ENCODE measurements at places on chromosomes 11 and 22.

DNA sequence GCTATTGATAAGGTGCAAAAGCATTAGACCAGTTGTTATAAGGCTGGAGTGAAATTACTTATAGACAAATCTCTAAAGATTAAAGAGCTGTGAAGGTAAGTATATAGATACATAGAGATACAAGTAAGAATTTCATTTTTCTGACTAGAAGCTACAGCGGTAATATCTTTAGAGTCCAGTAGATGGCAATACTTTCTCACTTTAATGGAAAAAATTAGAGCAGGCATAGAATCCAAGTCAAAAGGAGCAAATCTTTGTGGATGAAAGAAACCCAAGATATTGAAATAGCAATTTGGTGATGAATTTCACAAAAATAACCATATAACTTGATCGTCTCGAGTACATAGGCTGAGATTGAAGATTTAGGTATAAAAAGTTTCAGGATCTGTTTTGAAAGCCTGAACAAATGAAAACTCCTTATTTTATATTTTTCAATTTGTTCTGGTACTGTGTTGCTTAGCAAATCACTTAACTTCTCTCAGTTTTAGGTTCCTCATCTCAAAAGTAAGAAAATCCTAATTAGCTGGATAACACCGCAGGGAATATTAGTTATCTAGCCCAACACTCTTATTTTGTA, 81.9 kb downstream of the UVRAG start:
- DNase-seq = peak; percentile 68

- peak; percentile 23 for DNase-seq
Measured at GRCh38 chr11:34468209-34468841, 29.6 kb downstream of the CAT start.

- no peak for DNase-seq
Measured at GRCh38 chr11:110835106-110835505, 122.9 kb upstream of the ARHGAP20 start.

DNA sequence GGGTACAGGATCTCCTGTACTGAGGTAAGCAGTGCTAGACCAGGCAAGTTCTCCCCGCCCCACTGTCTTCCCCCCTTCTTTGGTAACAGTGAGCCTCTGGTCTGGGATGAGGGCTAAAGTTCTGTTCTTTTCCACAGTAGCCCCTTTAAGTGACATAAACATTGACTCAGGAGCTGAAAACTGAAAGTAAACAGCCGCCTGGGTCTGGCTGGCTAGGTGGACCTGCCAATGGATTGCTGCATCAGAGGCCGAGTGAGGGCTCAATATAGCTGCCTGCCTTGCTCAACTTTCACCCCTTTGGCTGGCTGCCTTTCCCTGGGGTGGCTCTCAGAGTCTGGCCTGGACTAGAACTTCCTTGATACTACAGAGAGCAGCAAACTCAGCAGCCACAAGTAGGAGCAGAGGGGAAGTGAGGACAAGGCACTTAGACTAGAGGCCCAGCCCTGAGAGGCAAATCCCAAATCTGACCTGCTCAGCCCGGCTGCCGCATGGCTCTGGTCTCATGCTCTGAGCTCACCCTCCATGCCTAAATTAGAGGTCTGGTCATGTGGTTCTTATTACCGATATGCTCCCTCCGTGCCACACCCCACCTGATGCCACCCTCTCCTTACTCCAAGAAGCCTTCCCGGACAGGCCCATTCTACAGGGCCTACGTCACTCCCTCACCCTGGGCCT, 9.6 kb upstream of the UCP3 start:
- peak; percentile 91 for DNase-seq

DNA sequence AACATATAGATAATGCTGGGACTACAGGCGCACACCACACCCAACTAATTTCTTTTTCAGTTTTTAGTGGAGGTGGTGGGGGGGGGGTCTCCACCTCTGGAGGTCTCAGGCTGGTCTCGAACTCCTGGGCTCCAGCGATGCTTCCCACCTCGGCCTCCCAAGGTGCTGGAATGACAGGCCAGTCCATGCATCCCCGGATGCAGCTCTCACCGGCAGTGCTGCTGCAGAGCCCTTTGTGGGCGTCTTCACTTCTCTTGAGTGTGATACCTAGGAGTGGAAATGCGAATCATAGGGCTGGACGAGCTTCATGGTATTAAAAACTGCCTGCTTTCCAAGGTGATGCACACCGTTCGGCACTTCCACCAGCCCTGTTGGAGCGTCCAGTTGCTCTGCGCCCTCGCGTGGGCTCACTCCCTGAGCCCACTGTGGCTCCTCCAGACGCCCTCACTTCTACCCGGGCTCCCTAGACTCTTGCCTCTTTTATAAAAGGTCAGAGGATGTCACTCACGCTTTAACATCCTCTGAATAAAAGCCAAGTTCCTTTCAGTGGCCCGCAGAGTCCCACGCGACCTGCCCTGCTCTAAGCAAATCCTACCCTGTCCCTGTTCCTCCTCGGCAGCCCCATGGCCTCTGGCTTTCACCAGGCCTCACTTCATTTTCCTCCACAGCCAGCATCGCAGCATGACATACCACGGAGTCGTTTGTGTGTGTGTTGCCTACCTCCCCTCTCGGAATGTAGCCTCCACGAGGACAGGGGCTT, 837 bp upstream of the BID start:
- no peak for DNase-seq

DNA sequence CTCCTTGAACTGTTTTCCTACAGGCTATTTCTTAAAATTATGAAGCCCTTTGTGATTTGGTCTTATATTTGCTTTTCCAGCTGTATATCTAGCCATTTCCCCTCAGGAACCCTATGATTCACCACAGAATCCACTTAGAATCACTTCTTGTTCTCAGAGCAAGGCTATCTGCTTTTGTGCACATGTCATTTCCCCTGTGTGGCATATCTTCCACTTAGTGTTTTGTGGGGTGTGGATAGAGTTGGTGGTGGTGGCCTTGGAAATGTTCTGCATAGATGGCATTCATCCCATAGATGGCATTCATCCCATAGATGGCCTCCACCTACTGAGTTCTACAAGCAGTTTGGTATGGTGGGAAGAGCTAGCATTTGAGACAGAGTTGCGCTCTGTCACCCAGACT, 44.7 kb downstream of the SWAP70 start:
- peak; percentile 46 for DNase-seq

DNA sequence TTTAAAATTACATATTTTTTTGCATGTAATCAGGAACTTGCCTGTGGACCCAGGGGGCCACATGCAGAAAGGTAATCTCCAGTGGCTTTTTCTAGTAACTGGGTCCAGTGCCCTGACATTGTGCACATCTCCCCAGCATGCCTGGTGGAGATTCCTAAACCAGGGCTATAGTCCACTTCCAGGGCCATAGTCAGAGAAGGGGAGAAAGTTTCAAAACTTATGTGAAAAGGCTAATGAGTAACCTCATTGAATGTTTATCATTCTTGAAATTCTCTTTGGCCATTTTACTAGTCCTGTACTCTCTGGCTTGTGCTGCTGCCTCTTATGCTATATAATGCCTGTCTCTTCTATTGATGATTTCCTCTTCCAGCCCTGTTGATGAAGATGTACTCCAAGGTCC, 47.8 kb downstream of the BARX2 start:
- DNase-seq = no peak

DNA sequence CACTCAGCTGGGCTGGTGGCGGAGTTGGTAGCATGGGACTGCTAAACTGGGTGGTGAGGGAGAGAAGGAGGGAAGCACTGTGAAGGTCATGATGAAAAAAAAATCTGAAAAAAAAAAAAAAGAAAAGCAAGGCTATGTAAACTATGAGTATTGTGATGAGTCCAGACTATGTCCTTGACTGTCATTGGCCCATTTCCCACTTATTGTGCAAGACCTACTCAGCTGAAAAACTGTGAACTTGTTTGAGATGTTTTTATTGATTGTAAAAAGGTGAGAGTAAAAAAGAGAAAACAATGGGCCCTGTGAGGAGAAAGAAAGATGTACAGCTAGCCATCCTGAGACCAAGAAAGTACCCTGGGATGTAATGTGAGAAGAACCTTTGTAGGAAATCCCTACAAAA, 798.4 kb upstream of the TENM4 start:
- no peak for DNase-seq

GRCh38 chr11:94675239-94675638, 92.9 kb upstream of the AMOTL1 start:
- no peak for DNase-seq

GRCh38 chr11:10026514-10026913, 267.5 kb downstream of the SBF2 start:
- DNase-seq = peak; percentile 79

DNA sequence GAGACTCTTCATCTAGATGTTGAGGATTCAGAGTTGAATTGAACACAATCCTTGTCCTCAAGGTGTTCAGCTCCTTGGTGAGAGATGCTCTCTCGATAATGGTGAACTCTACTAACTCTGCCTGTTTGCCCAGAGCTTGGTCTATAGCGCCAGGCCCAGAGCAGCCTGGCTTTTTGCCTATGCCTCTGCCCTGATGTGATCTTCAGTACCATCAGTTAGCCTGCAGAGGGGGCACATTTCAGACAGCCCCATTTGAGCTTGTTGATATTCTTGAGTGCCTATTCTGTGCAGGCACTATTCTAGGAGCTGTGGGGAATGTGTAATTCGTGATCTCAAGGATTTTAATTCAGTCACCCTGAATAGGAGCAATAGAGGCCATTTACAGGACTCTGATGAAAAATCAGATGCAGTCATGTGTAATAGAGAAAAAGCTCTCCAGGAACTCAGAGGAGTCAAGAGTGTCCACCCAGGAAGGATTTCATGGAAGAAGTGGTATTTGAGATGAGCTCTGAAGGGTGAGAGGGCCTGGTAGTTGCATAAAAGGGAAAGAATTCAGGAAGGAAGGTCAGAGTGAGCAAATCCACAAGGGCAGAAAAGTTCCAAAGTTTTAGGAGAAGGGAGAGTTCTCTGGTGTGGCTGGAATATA, 19.3 kb downstream of the GTPBP1 start:
- DNase-seq = peak; percentile 52

DNA sequence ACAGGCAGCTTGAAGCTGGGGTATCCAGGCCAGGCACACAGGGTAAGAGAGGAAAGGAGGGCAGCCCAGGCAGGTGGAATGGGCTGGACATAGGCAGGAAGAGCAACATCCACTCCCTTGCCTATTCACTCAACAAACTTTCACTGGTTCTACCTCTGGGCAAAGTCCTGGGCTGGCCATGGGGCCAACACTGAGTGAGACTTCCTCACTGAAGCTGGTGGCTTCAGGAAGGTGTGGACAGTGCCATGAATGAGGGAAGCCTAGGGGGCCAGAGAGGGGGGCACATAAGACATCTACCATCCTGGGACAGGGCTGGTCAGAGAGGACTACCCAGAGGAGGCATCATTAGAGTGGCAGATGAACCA, 44.9 kb upstream of the TCF20 start:
- DNase-seq = no peak

- DNase-seq = no peak
Measured at GRCh38 chr11:119081682-119082260, 2.9 kb upstream of the HMBS start.

GRCh38 chr11:77259641-77260040, 41.8 kb downstream of the GDPD4 start:
- DNase-seq = peak; percentile 60

- DNase-seq = peak; percentile 36
Measured at GRCh38 chr22:38706101-38706900, 557 bp downstream of the GTPBP1 start.

DNA sequence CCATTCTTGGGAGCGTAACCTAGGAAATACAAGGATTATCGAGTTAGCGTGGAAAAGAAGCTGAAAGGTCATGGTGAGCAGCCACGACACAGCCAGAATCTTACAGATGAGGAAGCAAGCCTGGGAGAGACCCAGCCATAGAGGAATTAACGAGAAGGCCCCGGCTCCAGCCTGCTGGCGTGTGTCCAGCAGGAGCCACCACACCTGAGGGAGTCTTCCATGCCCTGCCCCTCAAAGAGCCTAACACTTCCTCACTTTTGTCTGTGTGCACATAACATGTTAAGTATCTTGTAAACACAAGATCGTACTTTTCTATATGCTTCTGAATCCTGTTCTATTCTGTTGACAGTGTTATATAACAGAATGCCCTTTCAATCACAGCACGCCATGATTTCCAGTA, 18.1 kb downstream of the CECR2 start:
- DNase-seq = no peak

DNA sequence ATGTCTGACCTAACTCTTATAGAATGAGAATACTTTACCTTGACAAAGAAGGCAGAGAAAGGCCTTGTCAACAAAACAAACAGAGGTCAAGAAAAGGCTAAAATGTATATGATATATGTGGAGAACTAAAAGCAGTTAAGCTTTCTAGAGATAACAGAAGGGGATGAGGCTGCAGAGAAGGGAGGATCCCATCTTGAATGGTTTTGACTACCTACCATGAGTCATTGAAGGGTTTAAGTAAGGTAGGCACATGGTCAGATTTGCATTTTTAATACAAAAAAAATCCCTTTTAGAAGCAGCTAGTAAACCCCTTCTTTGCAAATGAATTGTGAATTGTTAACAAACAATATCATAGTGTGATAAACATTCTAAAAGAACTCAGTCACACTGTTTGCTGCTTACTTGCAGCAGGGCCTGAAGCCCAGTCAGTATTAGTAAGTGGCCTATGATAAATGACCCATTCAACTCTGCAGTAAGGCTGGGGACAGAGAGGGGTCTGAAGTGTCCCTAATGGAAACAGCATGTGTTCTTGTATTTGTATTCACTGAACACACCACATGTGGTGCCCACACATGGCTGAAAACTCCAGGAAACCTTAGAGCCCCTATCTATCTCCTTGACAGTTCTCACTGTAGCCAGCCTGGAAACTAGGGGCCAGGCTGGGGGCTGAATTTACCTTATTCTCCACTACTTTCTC, 328.8 kb upstream of the PITPNB start:
- DNase-seq = no peak

DNA sequence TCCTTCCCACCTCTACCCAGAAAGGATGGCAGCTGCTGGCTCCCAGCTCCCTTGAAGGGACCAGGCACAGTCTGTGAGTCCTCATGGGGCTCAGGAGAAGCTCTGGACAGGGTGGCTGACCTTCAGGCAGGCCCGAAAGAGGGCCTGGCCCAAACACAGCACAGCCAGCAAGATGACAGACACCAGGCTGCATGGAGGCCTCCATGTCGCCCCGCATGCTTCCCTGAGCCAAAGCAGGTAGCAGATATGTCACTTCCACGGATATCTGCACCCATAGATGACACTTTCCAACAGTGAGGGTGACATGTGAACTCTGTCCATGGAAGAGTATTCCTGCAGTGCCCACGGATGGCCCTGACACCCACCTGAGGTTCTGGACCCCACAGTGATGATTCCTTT, 18.4 kb downstream of the EIF1AD start:
- no peak for DNase-seq

DNA sequence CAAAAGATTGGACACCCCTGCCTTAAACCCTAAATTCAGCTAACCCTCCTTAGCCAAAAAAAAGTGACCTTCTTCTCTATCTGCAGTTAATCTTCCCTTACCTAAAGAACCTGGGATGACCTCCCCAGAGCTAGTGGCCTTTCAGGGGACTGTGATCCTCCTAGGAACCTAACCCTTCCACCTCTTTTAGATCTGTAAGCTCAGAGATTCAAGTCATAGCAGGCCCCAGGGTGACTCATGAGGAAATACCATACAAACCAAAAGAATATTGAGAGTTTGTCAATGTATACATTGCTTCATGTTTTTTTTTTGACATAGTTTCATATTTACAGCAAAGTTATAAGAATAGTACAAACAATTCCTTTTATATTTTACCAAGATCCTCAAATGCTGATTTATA, 38.3 kb upstream of the CXCR5 start:
- DNase-seq = peak; percentile 39

All from fibroblast of pulmonary artery (primary cell).